ENCODE measurements at places on chromosomes 11 and 22. TPM values are rescaled to one million over a fixed set of nuclear protein-coding genes. Genes with fewer than 3 reads are reported as not detected.

DNA sequence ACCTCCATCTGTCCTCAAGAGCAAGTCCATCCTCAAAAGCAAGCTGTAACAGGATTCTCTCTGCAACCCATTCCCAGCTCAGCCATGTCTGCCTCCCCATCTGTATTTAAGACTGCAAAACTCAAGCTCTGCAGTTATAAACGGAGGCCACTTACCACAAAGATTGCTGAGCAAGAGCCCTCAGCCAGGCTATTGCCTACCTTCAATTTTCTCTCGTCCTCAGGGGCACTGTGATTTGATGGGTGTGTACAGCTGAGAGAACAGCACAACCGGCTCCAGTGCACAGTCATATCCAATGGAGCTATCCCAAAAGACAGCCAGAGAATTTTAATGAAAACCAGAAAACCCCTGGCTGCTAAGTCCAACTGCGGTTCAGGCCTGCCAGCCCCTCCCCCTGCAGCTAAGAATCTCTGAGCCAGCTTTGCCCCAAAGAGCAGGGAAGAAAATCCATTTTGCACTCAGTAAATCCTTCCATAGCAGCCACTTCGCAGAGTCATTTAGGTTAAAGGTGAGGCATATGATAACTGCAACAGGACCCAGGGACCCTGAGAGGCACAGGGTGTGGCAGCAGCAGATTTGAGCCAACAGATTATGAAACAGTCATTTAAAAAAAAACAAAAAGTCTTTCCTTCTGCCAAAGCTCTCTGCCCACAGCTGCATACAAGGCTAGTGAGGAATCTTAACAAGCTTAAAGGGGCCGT lies 37.6 kb downstream of the RAB30 start:
- peak; percentile 58 for DNase-seq

DNA sequence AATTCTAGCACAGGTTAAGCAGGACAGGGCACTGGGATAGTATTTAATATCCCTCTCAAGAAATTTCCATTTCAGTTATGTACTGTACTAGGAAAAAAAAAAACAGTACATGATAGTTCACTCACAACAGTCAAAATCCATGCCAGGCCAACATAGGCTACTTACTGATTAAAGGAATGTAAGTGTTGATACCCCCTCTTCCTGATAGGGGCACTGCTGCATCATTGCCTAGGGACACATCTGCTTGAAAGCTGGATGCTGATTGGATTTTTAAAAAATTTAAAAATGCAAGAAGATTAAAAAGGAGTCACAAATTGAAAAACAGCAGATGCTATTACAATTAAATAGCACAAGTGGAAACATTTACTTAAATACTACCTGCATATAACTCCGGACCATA lies 43.4 kb downstream of the APOL5 start:
- DNase-seq: no peak

- no peak for DNase-seq
These were observed 194.8 kb upstream of the BLID start for GRCh38 chr11:122310766-122311165.

GRCh38 chr22:39721206-39722031 lies 150.9 kb downstream of the CACNA1I start:
- no peak for DNase-seq

Gene SCGB1A1
- total RNA-seq: 1,988 TPM

Gene SLC16A8
- total RNA-seq: 1.00 TPM

Gene DEPDC7
- 0.49 TPM for total RNA-seq

Gene JAML
- total RNA-seq: 33.0 TPM

Gene SLC22A25
- not detected for total RNA-seq
